ENCODE measurements at places on chromosomes 2 and 18. TPM values are rescaled to one million over a fixed set of nuclear protein-coding genes. Genes with fewer than 3 reads are reported as not detected.

Gene FMNL2
- total RNA-seq, result 1.1 TPM

Gene UBXN4
- 90.5 TPM for total RNA-seq

Gene RESP18
- total RNA-seq, result not detected

Gene IL1F10
- total RNA-seq, result not detected

Gene ARPC2
- total RNA-seq, result 644 TPM

Gene ELOA2
- not detected for total RNA-seq

Gene ITGA6
- 8.4 TPM for total RNA-seq

Gene LRRTM1
- total RNA-seq, result not detected

Gene MC2R
- total RNA-seq, result not detected

Gene TGFA
- total RNA-seq, result 0.25 TPM

Gene SERPINB3
- total RNA-seq, result not detected

Gene ZSWIM2
- not detected for total RNA-seq

Gene IL1R1
- 0.68 TPM for total RNA-seq

Gene HNRNPLL
- 55.3 TPM for total RNA-seq

Gene EPAS1
- total RNA-seq, result 8.3 TPM

Gene HJURP
- total RNA-seq, result 83.6 TPM

Gene LGALSL
- 3.8 TPM for total RNA-seq

Gene SERPINB12
- total RNA-seq, result not detected

Gene CNGA3
- not detected for total RNA-seq

Gene FOXD4L1
- total RNA-seq, result not detected

Gene TLX2
- total RNA-seq, result not detected

Gene PTGR3
- 20.0 TPM for total RNA-seq

Gene PROKR1
- not detected for total RNA-seq

Gene STAT4
- 72.2 TPM for total RNA-seq

Gene AFF3
- 3.1 TPM for total RNA-seq

Gene LMAN1
- 140 TPM for total RNA-seq

Gene DNER
- total RNA-seq, result not detected

Gene SLC16A14
- total RNA-seq, result 2.3 TPM

Gene MYL1
- total RNA-seq, result not detected

Gene ABCG5
- not detected for total RNA-seq

Gene SIX2
- total RNA-seq, result not detected

Gene PPP4R3B
- total RNA-seq, result 80.6 TPM

Gene CRYBA2
- total RNA-seq, result not detected

Gene COPS9
- total RNA-seq, result 120 TPM

Gene TMEM169
- total RNA-seq, result 0.76 TPM

Gene ZNF396
- 0.38 TPM for total RNA-seq

Gene ZNG1B
- 46.1 TPM for total RNA-seq

Gene GPD2
- 33.5 TPM for total RNA-seq

Gene GBX2
- total RNA-seq, result not detected

Gene EVX2
- not detected for total RNA-seq

Gene TCF23
- not detected for total RNA-seq

Gene CREG2
- not detected for total RNA-seq

Gene PDCD1
- total RNA-seq, result 19.4 TPM

Gene NFATC1
- total RNA-seq, result 98.3 TPM

Gene CAPN14
- 0.59 TPM for total RNA-seq

Gene LRRC30
- total RNA-seq, result not detected

Gene SPR
- total RNA-seq, result 9.4 TPM

Gene FRZB
- total RNA-seq, result not detected

Gene GKN1
- total RNA-seq, result not detected

Gene ITGA4
- total RNA-seq, result 64.5 TPM

Gene MRO
- total RNA-seq, result not detected

Gene DHX57
- 12.9 TPM for total RNA-seq

Gene SEH1L
- 105 TPM for total RNA-seq

Measured in activated CD8-positive, alpha-beta T cell treated with anti-CD3 and anti-CD28 coated beads for 36 hours (primary cell).